ENCODE measurements at places on chromosomes 7 and 10.

- no peak for DNase-seq
These were observed 9.0 kb upstream of the SLC13A1 start for GRCh38 chr7:123208793-123209192.

DNA sequence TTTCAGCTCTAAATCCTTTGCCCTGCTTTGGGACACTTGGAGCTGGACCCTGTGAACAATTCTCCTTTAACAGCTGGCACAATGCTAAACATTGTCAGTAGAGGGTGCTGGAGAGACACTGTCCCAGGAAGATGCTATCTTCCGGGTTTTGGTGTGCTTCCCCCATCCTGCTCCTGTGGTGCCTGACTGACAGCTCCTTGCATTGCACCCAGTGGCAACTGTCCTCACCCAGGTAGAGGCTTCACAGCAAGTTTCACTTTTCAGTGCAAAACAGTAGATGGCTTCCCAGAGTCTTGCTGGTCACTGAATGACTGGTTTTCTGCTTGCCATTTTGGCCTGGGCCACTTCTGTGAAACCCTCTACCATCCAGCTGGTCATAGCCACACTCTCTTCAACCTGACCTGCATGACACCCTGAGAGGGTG lies 77.3 kb downstream of the CDC14C start:
- DNase-seq = no peak

DNA sequence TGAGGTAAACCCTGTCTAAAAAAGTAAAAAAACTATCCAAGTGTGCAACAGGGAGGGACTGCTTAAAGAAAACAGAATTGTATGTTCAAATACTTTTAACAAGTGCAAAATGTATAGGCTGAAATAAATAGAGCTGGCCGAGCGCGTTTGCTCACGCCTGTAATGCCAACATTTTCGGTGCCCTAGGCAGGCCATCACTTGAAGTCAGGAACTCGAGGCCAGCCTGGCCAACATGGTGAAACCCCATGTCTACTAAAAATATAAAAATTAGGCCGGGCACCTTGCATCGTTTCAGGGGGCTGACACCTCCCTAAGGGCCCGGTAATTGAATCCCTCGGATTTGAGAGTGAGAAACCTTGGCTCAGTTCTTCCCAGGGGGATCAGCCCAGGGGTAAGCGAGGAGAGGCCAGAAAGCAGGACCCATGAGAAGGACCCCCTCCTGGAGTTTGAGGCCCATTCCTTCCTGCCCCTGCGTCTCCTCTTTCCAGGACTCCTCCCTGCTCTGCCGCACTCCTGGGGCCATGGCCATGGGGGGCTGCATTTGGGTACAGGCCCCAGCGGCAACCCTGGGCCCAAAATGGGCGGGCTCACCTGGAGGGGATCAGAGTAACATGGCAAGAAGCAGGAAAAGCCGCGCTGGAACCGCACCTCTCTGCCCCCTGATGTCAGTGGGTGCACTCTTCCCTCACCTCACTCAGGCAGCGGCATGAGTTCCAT lies 75.5 kb upstream of the TMEM248 start:
- no peak for DNase-seq

GRCh38 chr7:94145602-94146001 lies 141.4 kb upstream of the BET1 start:
- DNase-seq = no peak

GRCh38 chr10:33115738-33116719 lies 158.0 kb upstream of the ITGB1 start:
- peak; percentile 45 for DNase-seq

DNA sequence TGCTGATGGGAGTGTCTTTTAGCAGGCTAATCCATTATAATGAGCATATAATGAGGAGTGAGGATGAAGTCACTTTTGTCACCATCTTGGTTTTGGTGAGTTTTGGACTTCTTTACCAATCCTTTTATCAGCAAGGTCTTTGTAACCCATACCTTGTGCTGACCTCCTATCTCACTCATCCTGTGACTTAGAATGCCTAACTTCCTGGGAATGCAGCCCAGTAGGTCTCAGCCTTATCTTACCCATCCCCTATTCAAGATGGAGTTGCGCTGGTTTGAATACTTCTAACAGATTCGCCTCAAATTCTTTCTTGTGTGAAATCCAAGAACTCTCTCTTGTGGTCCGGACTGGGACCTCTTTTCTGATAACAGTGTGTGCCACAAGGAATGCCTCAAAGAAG lies 253.1 kb upstream of the CACNA2D1 start:
- DNase-seq = no peak

DNA sequence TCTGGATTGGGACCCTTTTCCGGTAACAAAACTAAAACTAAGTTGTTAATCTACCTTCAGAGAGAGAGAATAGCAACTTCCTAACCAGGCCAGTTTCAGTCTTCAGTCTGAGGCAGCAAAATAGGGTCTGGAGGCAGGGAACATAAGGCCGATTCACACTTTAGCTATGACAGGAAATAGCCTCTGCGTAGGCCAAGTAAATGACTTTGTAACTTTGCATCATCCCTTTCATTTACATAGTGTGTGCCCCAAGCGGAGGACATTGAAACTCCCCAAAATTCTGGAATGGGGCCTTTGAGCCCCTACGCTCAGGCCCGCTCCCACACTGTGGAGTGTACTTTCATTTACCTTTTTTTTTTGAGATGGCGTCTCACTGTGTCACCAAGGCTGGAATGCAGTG lies 1.7 kb upstream of the UPP1 start:
- peak; percentile 22 for DNase-seq

GRCh38 chr7:80542398-80542797 lies 30.5 kb upstream of the GNAT3 start:
- DNase-seq = no peak
